ENCODE measurements at places on chromosomes 1 and 21.

GRCh38 chr1:84373436-84374141, 24.7 kb upstream of the DNASE2B start:
- DNase-seq: no peak

GRCh38 chr1:64087768-64088167, 115.7 kb upstream of the UBE2U start:
- no peak for DNase-seq

DNA sequence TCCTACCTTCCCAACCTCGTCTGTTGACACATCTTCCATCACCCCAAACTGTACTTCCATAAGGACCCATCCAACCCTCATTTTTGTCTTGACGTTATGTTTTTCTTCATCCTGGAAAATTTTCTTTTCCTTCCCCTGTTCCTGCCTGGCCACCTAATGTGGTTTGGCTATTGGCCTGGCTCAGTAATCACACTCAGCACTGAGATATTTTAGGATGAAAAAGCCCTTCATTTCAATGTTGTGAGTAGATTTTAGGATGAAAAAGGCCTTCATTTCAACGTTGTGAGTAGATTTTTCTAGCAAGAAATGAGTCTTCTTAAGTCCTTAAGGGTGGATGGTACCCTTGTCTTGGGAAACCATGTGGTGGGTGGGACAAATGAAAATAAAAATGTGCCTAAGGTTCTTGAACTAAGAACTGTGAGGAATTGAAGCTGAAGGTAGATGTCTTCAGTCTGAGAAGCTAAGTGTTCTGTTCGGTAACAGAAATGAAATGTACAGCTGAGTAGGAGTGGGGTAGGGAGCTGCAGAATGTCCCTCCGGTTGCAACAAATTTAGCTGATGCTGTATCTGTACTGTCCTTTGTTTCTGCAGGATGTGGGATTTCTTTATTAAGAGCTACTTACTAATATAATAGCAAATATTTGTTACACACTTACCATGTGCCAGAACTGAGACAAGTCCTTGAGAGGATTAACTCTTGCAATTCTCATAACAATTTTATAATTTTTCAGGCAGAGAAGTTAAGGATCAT, 36.1 kb downstream of the DNTTIP2 start:
- no peak for DNase-seq

DNA sequence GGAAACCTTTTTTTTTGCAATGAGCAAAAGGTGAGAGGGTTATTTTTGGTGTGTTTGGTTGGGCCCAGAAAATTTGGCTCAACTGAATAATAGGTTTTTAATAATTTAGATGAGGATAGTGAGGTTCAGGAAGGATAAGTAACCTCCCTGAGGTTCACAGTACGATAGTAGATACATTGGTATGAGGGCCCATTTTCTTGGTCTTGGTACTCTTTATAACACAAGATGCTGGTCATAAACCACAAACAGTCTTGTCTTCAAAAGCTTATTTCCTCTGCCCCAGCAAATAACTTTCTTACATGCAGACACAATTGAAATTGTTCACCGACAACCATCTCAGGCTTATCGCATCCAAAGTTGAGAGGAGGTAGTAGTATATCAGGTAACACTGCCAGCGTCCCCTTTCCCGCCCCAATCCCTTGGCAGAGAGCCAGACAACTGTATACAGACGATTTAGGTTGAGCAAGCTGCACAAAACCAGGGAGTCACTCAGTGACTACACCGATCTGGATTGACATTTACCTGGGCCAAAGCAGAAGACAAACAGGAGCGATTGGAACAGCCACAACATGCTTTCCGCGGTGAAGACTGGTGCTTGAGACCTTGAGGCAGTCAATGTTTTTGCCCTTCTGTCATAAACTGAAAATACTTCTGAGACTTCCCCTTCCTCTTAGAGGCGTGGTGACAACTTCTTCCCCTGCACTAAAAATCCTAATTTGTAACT, at the start of gene SLAMF6:
SLAMF6 (minus strand) TSS at position 634 of the 724 bp plus-strand sequence; CDS start at position 571, 63 bp downstream.
- DNase-seq: no peak

GRCh38 chr21:46600978-46601377, 3.9 kb downstream of the S100B start:
- DNase-seq: no peak

GRCh38 chr1:243301059-243301458, 45.2 kb downstream of the SDCCAG8 start:
- DNase-seq: no peak

GRCh38 chr1:154353460-154353904, 28.2 kb downstream of the ATP8B2 start:
- DNase-seq: no peak

Data from cerebellar nuclear complex (tissue), 1 donor.